ENCODE measurements at places on chromosomes 2 and 18.

- ATAC-seq, result no peak
Measured at GRCh38 chr2:20599861-20600461, 50.9 kb downstream of the HS1BP3 start.

DNA sequence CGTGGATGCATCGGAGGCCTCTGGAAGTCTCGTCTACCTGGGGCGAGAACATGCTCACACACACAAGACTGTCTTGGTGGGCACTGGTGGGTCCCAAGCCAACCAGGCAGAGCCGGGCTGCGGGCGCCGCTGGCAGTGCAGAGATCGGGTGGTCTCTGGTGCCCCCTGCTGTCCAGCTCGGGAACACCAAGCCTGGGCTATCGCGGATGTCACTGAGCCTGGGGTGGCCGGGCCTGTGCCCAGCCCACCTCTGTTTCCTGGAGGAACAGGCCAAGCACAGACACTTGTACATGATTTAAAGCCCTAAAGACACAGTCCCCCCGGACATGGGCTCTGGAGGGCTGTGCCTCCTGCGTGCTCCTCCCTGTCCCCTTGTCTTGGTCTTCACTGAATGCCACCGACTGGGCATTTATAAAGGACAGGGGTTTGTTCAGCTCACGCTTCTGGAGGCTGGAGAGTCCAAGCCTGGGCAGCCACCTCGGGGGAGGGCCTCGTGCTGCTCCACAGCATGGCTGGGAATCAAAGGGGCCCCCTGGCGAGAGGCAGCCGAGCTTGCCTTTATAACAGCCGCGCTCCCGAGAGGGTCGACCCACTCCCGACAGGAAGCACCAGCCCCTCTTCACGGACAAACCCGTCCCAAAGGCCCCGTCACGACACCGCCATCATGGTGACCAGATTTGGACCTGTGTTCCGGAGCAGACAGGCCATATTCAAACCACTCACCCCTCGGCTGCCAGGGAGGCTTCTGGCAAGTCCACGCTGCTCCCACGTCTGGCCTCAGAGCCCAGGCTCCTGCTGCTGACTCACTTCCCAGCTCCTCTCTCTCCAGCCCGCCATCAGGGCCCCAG, 3.6 kb upstream of the OTOS start:
- peak; percentile 97 for ATAC-seq

- ATAC-seq, result no peak
Measured at GRCh38 chr18:68391801-68392200, 323.1 kb downstream of the TMX3 start.

DNA sequence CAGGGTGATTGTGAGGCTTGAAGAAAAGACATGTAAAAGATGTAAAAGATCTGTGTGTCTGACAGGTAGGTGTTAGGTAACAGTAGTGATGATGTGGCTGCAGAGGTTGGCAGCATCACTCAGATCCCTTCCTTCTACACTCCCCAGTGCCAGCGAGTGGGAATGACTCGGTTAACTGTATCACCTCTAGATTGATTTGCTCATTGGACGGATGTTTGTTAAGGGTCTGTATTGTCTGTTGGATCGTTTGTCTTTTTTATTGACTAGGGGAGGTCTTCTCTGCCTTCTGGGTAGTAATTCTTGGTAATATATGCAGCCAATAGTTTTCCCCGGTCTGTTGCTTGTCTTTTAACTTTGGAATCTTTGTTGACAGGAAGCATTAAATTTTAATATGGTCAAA, 44.8 kb upstream of the CNGA3 start:
- ATAC-seq, result no peak

GRCh38 chr2:166140932-166141331, 13.1 kb upstream of the SCN1A start:
- ATAC-seq, result no peak

DNA sequence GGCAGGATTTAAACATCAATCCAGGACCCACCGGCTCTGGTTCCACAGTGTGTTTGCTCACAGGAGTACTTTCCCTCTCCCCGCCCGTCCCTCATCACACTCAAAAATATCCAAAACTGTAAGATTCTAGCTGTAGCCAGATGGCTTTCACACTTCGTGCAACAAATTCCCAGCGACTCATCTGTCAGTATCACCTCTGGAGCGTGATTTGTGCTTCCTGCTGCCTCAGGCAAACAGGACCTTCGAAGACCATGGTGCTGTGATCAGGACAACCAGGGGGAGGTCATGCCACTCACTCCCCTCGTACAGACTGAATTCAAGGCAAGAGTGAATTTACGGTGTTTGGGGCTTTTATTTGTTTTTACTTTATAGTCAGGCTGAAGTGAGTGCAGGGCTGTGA, 154.5 kb upstream of the PID1 start:
- ATAC-seq, result no peak

DNA sequence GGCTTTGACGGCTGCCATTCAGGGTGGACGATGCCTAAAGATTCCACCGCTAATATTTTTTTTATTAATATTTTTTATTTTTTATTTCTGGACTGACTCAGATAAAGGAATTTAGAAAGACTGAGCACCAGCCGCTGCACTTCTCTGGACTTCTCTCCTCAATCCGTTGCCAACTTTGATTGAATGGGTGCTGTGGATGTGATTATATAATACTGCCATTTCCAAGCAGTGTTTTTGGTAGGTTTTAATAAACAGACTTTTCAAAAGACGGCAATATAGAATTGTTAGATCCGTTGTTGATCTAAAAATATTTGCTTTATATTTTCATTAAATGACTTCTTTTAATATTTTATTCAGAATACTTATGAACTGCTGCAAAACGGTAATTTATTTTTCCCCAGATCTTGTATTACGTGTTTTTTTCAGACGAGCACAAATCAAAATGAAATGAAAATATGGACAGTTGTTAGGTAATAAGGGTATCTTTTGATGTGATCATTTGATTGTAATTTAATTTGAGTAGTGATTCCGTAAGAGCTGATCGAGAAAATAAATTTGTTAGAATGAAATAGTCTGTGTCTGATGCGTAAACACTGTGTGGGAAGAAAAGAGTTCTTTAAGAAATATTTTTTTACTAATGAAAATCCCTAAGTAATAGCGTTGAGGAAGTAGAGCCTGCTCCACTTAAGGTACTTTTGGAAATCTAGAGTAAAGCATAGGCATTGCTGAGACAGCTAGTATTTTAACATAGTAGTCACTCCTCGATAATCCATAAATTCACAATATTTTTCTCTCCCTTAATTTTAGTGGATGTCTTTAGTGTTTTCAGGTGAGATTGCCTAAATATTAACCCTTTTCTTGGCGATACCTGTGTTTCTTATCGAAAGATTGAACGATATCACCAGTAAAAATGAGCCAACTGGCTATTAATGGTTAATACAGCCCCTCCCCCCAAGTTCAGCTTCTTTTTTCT, 4.4 kb downstream of the POU3F3 start:
- no peak for ATAC-seq

DNA sequence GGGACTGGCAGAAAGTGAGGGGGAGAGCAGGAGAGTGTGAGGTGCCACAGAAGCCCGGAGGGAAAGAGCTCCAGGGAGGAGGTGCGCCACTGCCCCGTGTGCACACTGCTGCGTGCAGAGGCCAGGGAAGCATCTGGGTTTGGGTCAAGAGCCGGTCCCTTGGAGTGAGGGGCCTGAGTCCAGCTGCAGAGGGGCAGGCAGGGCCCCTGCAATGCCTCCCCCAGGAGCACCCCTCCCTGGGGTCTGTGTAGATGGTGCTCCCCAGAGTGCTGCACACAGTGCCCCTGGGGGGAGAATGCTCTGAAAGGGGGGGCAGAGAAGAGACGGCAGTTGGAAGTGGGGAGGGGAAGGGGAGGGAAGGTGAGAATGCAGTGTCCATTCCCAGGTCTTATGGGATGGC, 3.7 kb upstream of the LIMS2 start:
- ATAC-seq, result no peak

GRCh38 chr18:32195881-32196815, 6.3 kb downstream of the MEP1B start:
- no peak for ATAC-seq

- ATAC-seq, result no peak
Measured at GRCh38 chr2:73246850-73247249, 12.7 kb downstream of the CCT7 start.

DNA sequence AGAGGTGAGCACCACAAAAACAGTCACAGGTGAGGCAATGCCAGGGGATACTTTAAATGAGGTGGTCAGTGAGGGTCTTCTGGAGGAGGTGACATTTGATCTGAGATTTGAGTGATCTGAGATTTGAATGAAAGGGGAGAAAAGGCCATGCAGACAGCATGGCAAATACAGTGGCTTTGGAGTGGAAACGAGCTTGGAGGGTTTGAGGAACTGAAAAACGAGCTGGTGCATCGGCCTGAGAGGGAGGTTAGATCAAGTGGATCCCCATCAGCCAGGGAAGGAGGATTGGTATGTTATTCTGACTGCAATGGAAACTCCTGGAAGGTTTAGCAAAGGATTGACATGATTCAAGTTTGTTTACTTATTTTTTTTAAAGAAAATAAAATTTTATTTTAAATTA, 245.1 kb downstream of the KCNS3 start:
- no peak for ATAC-seq

DNA sequence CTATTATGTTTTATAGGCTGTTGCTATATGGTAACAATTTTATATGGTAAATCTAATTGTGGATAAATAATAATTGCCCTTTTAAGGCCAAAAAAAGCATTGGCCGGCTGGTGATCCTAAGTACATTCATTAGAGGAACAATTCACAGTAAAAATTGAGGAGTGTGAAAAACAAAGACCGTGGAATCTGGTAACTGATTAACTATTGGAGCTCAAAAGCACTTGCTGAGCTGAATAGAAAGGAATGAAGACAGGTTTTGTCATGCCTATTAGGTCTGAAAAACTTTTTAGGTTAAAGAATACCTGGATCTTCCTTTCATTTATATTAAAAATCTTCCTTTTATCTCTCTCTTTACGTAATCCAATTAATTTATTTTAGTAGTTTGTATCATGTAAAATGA, 18.5 kb upstream of the RBBP8 start:
- no peak for ATAC-seq

- peak; percentile 14 for ATAC-seq
Measured at GRCh38 chr18:45164551-45164950, 450.7 kb upstream of the SLC14A2 start.

- peak; percentile 37 for ATAC-seq
Measured at GRCh38 chr2:188399159-188399558, 107.5 kb downstream of the GULP1 start.

GRCh38 chr2:226991663-226992062, 155.8 kb downstream of the RHBDD1 start:
- no peak for ATAC-seq

DNA sequence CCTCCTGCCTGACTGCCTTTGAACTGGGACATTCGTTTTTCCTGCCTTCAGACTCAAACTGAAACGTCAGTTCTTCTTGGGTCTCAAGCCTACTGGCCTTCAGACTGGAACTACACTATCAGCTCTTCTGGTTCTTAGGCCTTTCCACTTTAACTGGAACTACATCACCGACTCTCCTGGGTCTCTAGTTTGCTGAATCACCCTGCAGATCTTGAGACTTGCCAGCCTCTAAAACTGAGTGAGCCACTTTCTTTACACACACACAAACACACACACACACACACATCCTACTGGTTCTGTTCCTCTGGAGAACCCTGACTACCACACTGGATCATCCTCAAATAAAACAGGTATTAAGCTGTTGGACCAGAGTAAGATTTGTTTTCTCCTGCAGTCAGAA, 46.7 kb upstream of the ATL2 start:
- ATAC-seq, result no peak

GRCh38 chr2:1674766-1675397, 69.4 kb downstream of the PXDN start:
- no peak for ATAC-seq

GRCh38 chr2:167990062-167990461, 257.3 kb downstream of the STK39 start:
- ATAC-seq, result no peak

- no peak for ATAC-seq
Measured at GRCh38 chr2:18690342-18690741, 101.0 kb upstream of the NT5C1B start.

- peak; percentile 47 for ATAC-seq
Measured at GRCh38 chr18:68803356-68803755, 5.5 kb downstream of the CCDC102B start.

DNA sequence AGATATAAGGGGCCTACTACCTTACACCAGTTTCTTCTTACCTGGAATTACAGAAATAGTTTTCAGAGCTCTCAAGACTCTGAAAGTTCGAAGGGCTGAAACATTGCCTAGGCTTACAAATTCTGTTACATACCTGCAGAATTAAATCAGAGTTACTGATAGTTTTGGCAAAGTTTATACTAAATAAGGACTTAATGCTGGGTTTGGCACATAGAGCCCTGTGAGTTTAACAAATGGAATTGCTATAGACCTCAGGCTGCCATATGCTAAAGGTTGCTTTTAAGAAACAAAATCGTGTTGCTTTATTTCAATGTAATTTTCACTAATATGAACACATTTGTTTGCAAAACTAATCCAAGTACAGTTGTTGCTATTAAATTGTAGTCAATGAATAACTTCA, 40.1 kb downstream of the SCN3A start:
- no peak for ATAC-seq

DNA sequence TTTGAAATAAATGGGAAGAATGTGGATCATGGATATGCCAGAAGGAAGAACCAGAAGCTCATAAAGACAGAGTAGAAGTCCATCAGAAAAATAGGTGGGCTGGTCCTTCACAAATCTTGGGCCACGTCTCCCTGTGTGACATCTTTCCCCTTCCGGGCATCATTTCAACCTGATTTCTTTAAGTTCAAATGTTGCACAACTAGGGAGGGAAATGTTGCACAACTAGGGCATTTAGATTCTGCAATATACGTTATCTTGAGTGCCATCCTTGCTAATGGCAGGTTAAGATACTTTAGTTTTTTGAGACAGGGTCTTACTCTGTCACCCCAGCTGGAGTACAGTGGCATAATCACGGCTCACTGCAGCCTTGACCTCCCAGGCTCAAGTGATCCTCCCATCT, 129.6 kb downstream of the CERS6 start:
- ATAC-seq, result no peak

DNA sequence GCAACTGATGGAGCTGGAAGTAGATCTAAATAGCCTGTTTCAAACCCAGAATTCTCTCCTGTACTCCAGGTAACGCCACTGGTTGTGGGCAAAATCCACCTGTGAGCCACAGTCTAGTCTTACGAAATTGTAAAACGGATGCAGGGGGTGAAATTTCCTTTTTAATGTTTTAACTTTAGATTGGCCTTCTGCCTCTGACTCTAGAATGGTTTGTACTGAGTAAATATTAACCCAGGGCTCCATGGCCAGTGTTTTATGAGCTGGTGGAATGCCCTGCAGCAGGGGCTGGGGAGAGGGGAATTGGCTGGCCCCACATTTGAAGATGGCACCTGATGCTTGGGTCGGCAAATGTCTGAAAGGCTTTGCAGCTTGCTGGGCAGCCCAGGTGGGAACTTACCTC, 156.6 kb downstream of the MYCN start:
- no peak for ATAC-seq

Data from SK-N-SH treated with all-trans-retinoic acid at 6 μM for 48 hours (cell line).